ENCODE measurements at places on chromosomes 11 and 22. TPM values are rescaled to one million over a fixed set of nuclear protein-coding genes. Genes with fewer than 3 reads are reported as not detected.

DNA sequence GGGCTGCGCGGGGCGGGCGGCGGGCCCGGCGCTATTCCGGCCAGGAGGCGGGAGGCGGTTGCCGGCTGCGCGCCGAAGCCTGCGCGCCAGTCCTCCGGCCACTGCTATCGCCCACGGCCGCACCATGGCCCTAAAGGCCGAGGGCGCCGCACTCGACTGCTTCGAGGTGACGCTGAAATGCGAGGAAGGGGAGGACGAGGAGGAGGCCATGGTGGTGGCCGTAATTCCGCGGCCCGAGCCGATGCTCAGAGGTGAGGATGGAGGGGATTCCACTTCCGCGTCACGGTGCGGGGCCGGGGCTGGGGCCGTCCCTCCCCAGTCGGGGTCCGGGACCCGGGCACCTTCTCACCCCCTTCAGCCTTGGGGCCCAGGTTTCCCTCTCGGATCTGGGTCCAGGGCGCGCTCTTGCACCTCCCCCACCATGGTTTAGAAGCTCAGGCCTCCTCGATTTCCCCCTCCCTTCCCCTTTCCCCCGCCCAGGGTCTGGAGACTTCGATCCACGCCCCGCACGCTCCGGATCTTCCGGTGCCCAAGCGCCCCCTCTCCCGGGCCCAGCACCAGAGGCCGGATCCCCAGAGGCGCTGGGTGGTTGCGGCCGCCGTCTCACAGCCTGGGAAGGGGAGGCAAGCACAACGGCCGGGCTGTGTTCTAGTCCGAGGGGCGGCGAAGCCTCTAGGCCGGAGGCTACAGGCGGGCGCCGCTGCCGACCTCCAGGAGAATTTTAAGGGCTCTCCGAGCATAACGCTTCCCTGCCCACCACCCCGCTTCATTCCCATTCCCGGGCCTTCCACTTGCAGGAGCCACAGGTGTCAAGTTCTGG lies 517 bp downstream of the SPINDOC start:
- peak overlapping the region; percentile 73 for H3K4me3 ChIP-seq
- H3K27me3 ChIP-seq, result no peaks in the 10 kb centered on the region
- H3K4me1 ChIP-seq, result peaks cover 18% of the 10 kb centered on the region
- H3K36me3 ChIP-seq, result peaks cover 12% of the 10 kb centered on the region
- peak overlapping the region; percentile 51 for H3K27ac ChIP-seq
- DNase-seq, result peak; percentile 49

DNA sequence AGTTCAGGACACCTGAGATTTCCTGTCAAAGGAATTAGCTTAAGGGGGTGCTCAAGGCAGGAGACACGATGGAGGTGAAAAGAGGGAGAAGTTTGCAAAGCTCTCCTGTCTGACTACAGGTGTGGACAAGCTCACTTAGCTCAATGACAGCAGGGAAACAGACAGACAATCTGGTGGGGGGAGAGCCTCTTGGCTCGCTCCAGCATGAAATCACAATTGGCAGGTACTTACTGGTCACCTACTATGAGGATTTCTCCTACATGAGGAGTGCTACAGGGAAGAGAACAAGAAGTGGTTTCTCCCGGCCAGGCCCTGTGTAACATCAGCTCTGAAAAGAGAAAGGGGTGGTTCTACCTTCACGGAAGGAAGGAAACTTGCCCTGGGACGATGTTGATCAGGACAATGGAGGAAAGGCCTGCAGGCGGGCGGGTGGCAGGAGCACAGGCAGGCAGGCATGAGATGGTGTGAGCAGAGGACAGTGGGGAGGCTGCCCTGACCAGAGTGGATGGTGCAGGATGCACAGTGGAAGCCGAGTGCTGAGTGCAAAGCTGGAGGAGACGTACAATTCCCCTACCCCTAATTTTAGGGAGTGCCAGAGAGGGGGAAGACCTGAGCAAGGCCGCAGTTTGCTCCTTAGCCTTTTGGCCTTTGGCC lies 57.9 kb upstream of the CRTAM start:
- H3K27ac ChIP-seq, result no peak overlapping the region
- no peak for DNase-seq

DNA sequence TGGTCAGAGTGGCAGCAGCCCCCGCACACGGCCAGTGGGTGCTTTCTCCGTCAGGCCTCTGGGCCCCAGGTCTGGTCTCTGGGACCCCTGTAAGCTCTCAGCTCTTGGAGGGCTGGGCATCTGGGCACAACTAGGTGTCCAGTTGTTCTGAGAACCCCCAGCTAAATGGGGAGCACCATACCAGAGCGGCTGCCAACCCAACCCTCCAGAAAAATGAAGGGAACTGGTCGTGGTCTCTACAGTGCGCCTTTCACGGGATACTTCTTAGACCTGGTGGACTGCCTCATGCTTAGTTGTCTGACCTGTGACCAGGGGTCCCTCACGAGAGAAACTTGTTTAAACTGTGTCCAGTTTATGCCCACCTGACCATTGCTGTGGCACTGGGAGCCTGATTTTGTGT lies 104.9 kb downstream of the BCR start:
- peaks cover 32% of the 10 kb centered on the region for H3K36me3 ChIP-seq
- H3K27ac ChIP-seq, result no peak overlapping the region
- no peak for DNase-seq
- H3K4me1 ChIP-seq, result peaks cover 25% of the 10 kb centered on the region

DNA sequence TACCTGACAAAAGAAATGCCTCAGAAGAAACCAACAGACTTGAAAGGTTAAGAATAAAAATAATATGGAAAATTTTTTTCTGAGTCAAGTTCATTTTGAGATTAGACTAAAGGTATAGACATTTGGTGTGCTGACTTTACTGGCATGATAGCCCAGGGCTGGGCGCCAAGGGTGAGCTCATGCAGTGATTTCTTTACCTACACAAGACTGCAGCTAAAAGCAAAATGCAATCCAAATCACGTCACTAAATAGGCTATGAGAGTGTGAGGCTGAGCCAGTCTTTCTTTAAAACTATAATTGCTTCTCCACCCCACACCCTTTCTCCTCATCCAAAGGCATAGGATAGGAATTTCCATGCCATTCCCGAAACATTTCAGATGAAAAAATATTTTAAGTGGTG lies 196.5 kb downstream of the FAM76B start:
- H3K4me3 ChIP-seq, result no peak overlapping the region
- H3K27ac ChIP-seq, result no peak overlapping the region
- H3K36me3 ChIP-seq, result no peaks in the 10 kb centered on the region

GRCh38 chr11:36051235-36052144 lies 107.6 kb downstream of the LDLRAD3 start:
- no peak overlapping the region for H3K27ac ChIP-seq
- H3K4me1 ChIP-seq, result peaks cover under 1% of the 10 kb centered on the region
- no peak for DNase-seq
- no peak overlapping the region for H3K4me3 ChIP-seq
- no peaks in the 10 kb centered on the region for H3K36me3 ChIP-seq
- no peaks in the 10 kb centered on the region for H3K27me3 ChIP-seq

DNA sequence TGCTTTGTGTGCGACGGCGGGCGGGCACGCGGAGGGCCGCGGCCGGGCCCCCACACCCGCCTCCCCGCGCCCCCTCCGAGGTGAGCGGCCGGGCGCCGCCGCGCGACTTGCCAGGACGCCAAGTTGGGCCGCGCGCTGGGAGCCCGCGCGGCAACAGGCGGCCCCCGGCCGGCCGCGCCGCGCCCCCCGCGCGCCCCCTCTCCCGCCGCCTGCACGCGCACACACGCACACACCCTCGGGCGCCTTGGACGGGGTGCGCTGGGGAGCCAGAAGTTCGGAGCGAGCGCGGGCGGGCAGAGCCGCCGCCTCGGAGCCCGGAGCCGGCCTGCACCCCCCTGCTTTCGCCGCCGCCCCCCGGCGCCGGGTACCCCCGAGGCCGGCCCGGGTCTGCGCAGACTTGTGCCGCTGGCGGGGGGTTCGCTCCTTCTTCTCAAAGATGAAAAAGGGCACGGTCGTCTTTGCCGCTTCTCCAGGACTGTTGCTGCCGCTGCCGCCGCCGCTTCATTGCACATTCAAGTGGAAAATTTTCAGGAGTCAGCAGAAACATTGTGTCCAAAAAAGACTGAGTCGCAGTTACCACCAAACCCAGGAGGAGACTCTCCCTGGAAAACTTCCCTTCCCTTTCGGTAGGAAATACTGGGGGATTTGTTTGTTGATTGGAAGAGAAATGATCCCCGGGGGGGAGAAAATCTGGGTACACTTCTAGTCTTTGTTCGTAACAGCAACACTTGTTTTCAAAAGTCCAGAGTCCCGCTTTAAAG lies 895 bp downstream of the TEAD1 start:
- H3K4me3 ChIP-seq, result peak overlapping the region; percentile 94
- H3K27ac ChIP-seq, result peak overlapping the region; percentile 63
- no peaks in the 10 kb centered on the region for H3K36me3 ChIP-seq
- H3K4me1 ChIP-seq, result peaks cover 22% of the 10 kb centered on the region
- H3K27me3 ChIP-seq, result no peaks in the 10 kb centered on the region
- DNase-seq, result peak; percentile 46

DNA sequence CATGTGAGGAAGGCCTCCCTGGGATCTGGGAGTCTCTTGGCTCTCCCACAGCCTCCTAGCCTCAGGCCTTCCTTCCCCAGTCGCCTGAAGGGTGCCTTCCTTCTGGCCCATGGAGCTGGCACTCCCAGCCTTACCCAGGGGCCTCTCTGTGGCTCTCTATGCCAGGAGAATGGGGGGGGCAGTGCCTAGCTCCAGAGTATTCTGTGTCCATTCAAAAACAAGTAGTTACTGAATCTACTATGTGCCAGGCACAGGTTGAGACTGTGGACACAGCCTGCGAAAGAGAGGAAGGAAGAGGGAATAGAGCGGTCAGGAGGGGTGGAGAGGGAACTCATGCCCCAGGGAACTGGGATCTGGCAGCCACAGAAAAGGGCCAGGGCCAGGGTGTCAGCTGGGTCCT lies 2.7 kb upstream of the PLA2G3 start:
- H3K4me3 ChIP-seq, result no peak overlapping the region
- H3K36me3 ChIP-seq, result no peaks in the 10 kb centered on the region
- DNase-seq, result no peak
- no peaks in the 10 kb centered on the region for H3K27me3 ChIP-seq
- no peak overlapping the region for H3K27ac ChIP-seq
- no peaks in the 10 kb centered on the region for H3K4me1 ChIP-seq

DNA sequence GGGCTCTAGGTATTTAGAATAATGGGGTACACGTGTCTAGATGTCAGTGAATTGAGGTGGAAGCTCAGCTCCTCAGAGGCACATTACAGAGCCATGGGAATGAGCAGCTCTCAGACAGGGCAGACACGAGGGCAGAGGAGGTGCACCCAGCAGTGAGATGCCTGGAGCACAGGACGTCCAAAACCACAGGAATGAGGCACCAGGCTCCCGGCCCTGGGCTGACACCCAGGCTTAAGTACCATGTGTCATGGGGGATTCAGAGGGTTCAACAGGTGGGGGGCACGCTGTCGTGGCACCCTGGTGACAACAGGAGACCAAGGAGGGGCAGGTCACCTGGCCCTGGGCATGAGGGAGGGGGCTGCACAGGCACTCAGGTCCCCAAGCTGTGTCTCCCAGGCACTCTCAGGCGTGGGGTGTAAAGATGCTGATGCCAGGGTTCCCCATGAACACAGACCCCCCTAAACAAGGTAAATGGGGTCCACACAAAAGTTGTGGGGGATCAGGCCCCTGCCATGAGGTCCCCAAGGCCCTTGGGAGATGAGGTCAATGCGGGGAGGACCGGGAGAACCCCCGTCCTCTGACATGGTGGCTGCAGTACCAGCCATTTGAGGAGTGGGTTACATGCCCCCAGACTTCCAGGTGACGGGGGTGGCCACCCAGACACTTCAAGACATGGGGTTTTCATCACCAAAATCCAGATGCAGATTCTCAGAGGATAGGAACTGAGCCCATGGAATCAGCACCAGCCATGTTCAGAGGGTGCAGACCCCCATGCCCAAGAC lies 5.6 kb upstream of the SYT8 start:
- no peak for DNase-seq
- no peak overlapping the region for H3K27ac ChIP-seq
- H3K4me1 ChIP-seq, result peaks cover 3% of the 10 kb centered on the region

- no peak overlapping the region for H3K27ac ChIP-seq
- no peak overlapping the region for H3K4me3 ChIP-seq
- no peaks in the 10 kb centered on the region for H3K27me3 ChIP-seq
- no peak for DNase-seq
Measured at GRCh38 chr22:43882122-43882767, 9.6 kb downstream of the PNPLA5 start.

DNA sequence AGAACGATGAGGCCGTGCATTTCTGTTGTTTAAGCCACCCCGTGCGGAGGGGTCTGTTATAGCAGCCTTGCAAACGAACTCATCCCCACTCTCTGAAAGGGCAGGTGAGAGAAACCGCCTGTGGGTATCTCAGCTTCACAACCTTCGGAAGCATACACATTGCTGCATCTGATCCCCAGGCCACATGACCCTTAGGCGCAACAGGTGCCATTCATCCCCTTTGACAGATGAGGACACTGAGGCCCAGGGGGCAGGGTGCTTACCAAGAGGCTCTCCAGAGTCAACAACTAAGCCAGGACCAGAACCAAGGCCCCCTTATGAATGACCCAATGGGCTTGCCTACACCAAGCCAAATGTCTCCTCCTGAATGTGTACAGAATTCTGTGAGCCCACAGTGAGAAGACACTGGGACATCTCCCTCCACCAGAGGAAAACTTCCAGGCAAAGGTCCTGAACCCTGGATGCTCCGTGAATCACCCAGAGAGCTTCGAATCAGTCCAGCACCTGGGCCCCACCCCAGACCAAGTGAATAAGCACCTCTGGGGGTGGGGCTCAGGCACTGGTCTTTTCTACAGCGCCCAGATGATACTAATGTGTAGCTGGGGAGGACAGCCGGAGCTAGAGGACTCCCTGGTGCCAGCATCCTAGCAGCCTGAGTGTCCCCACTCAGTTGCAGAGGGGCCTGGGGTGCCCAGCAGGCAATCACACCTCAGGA lies 83.2 kb downstream of the BUD13 start:
- no peak for DNase-seq
- H3K4me3 ChIP-seq, result no peak overlapping the region
- H3K4me1 ChIP-seq, result no peaks in the 10 kb centered on the region
- peaks cover 4% of the 10 kb centered on the region for H3K27me3 ChIP-seq
- H3K27ac ChIP-seq, result no peak overlapping the region
- H3K36me3 ChIP-seq, result no peaks in the 10 kb centered on the region

- no peak overlapping the region for H3K4me3 ChIP-seq
- H3K27ac ChIP-seq, result no peak overlapping the region
Measured at GRCh38 chr11:46743693-46744339, 24.8 kb downstream of the F2 start.

DNA sequence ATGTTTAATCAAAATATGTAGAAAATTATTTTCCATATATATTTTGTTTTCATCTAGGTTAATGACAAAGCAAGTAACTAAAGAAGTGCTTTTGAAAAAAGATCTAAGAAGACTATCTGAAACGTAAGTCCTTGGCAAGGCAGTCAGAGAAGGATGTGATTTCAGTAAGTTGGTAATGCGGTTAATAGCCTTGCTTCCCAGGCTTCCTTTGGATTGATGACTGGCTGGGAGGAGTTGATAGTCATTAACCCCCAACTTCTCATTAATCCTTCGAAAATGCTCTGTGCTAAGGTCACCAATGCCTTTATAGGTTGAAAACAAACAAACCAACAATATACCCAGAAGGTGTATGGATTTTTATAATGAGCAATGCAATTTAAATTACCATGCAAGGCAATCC lies 1326.5 kb downstream of the LRRC4C start:
- no peak overlapping the region for H3K4me3 ChIP-seq
- no peak for DNase-seq
- no peaks in the 10 kb centered on the region for H3K4me1 ChIP-seq
- no peaks in the 10 kb centered on the region for H3K36me3 ChIP-seq

GRCh38 chr22:24564376-24565058 lies 8.7 kb downstream of the SNRPD3 start:
- no peak overlapping the region for H3K4me3 ChIP-seq
- DNase-seq, result no peak
- H3K27ac ChIP-seq, result no peak overlapping the region
- peaks cover 25% of the 10 kb centered on the region for H3K36me3 ChIP-seq
- H3K4me1 ChIP-seq, result no peaks in the 10 kb centered on the region
- H3K27me3 ChIP-seq, result no peaks in the 10 kb centered on the region

GRIA4 gene
- total RNA-seq, result not detected

SNRPD3 gene
- 113 TPM for total RNA-seq

LMNTD2 gene
- 1.8 TPM for total RNA-seq

NPTXR gene
- total RNA-seq, result 0.95 TPM

TIGD3 gene
- not detected for total RNA-seq

GSTT2 gene
- not detected for total RNA-seq

Data from endothelial cell of umbilical vein (primary cell).